ENCODE measurements at places on chromosomes 13 and 19.

DNA sequence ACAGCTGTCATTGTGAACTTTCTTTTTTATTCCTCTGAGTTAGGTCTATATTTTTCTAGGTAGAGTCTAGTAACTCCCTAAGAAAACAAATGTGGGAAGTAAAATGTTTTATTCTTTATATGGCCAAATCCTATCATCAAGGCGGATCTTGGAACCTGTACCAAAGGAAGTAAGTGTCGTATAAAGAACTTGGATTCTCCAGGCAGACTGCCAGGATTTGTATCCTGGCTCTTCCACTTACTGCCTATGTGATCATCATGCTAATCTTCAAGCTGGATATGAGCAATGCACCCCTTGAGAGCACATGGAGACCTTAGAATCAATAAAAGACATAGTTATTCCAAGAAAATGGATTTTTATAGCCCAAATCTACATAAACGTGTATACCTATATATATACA, 286.5 kb downstream of the PCDH17 start:
- no peak for DNase-seq

DNA sequence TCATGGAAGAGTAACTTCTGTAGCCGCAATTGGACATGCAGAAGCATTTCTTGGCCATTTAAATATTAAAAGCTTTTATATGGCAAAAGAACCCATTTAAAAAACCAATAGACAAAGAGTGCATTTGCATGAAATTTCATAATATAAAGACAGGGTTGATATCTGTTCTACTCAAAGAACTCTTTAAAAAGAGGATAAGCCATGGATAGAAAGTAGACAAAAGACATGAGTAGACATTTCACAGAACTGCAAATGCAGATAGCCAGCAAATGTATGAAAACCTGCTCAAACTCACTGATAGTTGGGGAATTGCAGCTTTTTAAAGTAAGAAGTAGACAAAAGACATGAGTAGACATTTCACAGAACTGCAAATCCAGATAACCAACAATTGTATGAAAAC, 218.1 kb downstream of the SHISA2 start:
- DNase-seq, result no peak

DNA sequence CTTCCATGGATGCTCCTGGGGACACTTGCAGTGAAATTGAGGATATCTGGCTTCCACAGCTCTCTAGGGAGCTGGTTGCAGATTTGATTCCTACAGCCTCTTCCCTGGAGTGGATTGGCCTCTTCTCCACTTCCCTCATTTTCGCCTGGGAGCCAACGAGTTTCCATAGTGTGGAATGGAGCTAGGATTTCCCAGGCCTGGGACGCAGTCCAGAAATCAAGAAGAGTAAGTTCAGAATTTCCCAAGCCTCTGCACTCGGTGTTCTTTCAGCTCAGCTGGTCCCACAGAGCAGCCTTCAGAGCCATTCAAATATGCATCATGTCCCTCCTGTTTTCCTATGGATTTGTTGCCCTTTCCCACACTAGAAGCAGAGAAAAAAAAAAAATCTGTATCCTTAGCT, 68.2 kb downstream of the RAP2A start:
- DNase-seq, result no peak

DNA sequence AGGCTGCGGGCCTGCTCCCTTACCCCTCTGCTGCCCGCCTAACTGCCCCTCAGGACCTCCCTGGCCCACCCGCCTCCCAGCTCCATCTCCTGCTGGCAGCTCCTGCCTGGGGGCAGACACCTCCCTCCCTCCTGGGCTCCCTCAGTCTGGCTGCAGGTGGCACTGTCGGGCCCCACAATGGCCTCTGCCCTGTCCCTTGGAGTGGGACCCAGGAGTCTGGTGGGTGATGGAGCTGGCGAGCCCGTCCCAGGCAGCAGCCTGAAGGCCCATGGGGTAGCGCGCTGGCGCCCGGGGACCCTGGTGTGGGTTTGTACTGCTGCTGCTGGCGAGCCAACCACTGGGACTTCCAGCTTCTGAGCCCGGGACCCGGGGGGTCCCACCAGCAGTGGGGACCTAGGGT, 83.6 kb downstream of the KDM4B start:
- DNase-seq, result no peak

- DNase-seq, result no peak
These were observed 110.5 kb downstream of the COG6 start for GRCh38 chr13:39765801-39766463.

- DNase-seq, result no peak
These were observed 5.2 kb upstream of the MRPS31 start for GRCh38 chr13:40776232-40776631.

DNA sequence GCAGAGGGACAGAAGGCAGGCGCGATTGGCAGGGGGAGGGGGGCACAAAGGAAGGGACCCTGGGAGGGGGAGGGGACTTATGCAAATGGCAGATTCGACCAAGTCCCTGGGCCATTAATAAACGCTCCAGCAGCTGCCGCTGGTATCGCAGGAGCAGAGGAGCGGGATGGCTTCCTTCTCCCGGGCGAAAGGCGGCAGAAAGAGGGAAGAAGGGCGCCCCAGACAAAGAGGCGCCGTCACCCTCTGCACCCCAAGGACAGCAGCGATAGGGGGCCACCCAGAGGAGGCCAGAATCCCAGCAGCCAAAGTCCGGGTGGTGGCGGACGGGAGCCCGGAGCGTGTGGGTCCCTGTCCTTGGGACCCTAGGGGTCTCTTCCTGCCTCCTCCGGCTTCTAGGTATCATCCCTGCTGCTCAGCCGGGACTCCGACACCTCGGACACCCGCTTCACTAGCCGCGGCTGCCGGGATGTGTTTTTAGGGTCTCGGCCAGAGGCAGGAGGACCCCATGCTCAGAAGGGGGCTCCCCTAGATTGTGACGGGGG, 1.9 kb downstream of the PTPRS start:
- no peak for DNase-seq

DNA sequence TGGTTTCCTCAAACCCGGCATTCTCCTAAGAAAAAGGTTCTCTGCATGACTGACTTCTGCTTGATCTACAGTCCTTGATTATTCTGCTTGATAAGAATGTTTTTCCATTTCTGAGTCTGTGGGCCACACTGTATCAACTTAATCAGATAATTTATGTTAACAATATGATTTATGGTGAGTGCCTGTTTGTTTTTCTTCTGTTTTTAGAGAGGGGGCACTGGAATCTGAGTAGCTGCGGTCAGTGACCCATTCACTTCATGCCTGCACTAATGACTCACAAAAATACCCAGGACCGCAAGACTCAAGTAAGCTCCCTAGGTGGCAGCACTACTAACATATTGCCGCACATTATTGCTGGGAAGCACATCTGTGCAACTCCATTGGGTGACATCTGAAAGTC, 542.3 kb upstream of the ATXN8OS start:
- no peak for DNase-seq

GRCh38 chr19:15548648-15549047, 40.3 kb downstream of the CYP4F22 start:
- DNase-seq, result no peak

DNA sequence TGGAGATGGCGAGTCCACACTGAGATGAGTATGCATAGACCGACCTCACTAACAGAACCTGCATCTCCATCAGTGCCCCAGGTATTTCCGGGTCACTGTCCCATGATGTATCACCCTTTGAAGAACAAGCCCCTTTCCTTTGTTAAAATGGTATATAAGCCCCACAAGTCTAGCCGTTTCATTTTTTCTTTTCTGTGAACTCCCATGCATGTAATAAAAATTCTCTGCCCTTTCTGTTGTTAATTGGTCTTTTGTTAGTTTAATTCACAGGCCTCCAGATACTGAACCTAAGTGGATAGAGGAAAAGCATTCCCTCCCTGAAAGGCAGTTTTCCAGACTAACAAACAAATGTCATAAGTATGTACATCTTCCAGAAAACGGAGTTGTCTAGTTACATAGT, 15.0 kb upstream of the CD177 start:
- DNase-seq, result no peak

All from GF-D8 (cell line).